ENCODE measurements at places on chromosomes 11 and 22.

GRCh38 chr11:126387857-126388256, 32.4 kb downstream of the ST3GAL4 start:
- DNase-seq: no peak

- no peak for DNase-seq
Measured at GRCh38 chr22:19888131-19888746, 33.6 kb upstream of the GNB1L start.

- DNase-seq: no peak
Measured at GRCh38 chr11:121570453-121570852, 117.7 kb upstream of the SORL1-AS1 start.

GRCh38 chr22:27179161-27179560, 521.8 kb downstream of the MIAT start:
- DNase-seq: no peak

DNA sequence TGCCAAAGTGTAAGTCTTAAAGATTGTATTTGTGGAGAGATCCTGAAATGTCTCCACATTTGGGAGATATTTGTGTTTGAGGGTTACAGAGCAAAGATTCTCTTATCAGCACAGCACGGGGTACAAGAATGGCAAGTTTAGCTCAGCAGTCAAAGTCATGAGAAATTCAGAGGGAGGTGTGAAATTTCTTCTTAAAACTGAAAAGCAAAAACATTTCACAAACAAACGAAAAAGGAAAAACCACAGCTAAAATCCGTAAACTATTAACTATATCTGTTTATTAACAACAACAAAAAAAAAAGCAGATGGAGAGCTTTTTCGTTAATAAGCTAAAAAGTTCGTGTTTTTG, 40.9 kb upstream of the ETS1 start:
- DNase-seq: no peak

DNA sequence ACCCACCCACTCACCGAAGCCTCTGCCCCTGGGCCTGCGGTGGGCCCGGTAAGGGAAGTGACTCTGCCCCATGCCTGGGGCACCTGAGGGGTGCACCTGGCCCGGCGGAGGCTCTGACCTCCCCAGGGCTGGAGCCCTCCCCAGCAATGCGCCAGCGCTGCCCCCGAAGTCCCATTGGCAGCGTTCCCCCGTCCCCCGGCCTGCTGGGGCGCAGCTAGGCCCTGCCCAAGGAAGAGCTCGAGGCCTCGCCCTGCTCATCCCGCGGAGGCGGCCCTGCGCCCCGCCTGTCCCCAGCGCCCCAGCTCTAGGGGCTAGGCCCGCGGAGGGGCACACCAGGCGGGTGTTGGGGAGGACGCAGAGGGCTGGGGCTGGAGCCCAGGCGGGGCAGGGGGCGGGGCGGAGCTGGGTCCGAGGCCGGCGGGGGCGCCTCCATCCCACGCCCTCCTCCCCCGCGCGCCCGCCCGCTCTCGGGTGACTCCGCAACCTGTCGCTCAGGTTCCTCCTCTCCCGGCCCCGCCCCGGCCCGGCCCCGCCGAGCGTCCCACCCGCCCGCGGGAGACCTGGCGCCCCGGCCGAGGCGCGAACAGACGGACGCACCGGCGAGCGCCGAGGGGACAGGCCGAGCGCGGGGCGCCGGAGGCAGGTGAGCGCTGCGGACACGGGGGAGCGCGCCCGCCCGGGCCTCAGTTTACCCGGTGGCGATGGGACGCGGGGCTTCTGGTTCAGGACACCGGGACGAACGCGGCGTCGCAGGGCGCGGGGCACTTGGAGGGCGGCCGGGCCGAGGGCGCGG, at the start of gene EPS8L2:
EPS8L2 (plus strand) TSS at position 586 of the 793 bp plus-strand sequence. CDS start 3,177 bp downstream, outside the sequence.
- DNase-seq: no peak

GRCh38 chr22:39967103-39967829, 7.1 kb downstream of the TMA7B start:
- DNase-seq: no peak

DNA sequence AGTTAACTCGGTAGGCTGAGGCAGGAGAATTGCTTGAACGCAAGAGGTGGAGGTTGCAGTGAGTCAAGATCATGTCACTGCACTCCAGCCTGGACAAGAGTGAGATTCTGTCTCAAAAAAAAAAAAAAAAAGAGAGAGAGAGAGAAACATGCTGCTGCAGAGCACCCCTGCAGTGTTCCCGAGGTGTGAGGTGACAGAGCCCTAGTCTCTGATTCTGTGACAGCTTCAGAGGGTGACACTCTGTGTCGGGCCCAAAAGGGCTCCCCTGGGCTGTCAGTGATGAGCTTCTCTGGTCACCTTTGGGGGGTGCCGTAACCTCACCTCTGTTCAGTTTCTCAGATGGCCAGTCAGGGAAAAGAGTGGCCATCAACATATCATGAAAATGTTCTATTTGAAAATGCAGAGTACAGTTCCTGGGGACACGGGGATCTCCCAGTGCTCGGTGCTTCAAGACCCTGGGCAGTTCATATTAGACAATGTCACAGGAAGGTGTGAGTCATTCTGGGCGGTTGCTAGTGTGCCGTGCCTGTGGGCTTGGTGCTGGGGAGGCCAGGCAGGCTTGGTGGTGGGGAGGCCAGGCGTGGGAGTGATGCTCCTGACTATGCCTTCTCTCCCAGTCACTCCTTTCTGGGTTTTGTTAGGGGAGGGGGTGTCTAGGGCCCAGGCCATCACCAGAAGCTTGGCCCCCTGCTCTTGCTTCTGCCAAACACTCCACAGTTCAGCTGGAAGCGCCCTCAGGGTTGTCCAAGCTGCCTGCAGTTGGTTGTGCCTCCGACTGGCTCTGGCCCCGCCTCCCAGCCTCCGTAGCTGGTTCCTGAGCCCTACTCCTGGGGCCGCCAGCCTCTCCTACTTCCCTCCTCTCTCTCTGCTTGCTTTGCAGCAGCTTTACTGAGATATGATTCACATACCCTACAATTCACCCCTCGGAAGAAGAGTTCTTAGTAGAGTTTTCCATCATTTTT, 52.5 kb upstream of the CLDN5 start:
- DNase-seq: peak; percentile 85

DNA sequence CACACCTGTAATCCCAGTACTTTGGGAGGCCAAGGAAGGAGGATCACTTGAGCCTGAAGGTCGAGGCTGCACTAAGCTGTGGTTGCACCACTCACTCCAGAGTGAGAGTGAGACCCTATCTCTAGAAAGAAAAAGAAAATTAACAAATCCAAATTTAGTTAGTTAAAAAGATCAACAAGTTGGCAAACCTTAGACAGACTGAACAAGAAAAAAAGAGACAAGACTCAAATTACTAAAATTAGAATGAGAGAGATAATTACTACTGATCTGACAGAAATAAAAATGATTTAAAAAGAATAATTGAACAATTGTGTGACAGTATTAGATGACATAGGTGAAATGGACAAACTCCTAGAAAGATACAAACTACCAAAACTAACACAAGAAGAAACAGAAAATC, 13.6 kb downstream of the CHEK2 start:
- DNase-seq: no peak

DNA sequence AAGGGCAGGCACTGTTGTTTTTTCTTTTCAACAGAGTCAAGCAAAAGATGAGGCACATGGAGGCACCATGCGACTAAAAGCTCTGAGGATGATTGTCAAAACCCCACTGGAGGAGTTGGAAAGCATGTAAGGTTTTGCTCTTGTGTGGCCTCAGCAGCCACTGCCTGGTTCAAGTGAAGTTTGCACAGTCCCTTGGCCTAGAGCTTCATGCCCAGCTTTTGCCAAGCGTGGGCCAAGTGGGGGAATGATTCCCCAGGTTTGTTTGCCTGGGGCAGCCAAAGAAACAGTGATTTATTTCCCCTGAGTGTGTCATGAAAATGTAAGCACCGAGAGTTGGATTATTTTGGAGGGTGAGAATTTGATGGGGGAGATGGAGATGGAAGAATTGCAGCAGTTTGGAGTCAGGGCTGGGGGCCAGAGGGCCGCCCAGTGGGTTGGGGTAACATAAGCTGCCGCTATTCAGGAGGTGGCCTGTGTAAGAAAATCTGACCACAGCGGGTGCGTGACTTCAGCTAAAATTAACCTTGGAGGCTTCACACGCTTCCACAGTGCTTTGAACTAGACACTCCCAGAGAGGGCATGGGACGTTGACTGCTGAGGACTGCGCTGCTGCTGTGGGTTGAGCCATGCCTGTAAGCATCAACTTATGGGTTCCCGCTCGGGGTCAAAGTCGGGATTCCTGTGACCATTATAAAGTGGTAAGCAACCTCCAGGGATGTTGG, 100.7 kb downstream of the NAV2 start:
- peak; percentile 65 for DNase-seq

DNA sequence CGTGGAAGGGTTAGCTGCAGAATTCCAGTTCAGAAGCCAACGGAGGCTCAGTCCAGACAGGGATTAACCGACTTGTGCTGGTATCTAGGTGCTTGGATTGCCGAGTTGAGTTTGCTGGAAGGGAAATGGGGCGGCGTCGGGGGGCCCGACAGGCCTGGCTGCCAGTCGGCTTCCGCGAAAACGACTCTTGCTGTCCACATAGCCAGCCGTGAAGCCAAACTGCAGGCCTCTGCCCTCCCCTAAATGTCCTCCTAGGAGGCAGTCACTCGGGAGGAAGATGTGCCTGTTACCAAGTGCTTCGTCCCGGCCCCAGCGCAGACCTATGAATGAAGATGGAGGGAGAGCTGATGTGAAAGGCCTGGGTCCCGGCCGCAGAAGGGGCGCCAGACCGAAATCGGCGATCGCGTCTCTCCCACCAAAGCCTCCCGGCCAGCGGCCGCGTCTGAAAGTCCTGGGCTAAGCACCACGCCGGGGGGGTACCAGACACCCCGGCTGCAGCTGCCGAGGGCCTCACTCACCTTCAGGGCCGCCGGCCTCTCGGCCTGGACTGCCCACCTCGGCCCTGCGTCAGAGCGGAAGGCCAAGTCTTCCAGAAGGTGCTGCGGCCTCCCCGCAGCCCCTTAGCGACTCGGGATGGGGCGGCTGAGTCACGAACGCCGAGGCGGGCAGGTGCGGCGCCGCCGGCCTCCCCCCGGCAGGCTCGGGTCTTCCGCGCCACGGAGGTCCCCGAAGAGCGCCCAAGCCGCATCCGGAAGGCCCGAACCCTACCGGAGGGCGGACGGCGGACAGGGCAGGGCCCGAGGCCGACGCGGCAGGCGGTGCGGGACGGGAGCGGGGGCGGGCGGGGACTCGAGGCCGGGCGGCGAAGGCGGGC, 7.5 kb downstream of the DPAGT1 start:
- no peak for DNase-seq

- DNase-seq: no peak
Measured at GRCh38 chr11:90178751-90179150, 44.1 kb downstream of the CHORDC1 start.

- DNase-seq: no peak
Measured at GRCh38 chr22:47805394-47805935, 1043.0 kb downstream of the TBC1D22A start.

- no peak for DNase-seq
Measured at GRCh38 chr11:7473717-7474116, 11.6 kb upstream of the OLFML1 start.
